ENCODE measurements at places on chromosomes 6 and 20.

DNA sequence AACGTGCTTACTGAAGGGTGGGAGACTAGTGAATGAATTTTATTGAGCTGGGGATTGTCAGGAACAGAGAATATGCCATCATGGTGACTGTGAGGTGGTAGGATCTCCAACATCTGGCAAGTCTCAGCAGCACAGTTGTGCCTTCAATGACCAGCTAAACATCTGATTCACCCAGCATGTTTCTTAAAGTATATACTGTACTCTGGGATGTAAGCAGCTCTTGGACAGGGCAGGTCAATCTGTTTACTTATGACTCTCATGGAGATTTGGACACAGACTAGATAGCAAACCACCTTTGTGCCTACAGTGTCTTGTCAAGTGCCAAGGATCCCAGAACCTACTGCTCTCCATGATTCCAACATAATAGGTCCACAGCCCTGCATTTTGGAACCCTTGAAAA, 801.0 kb upstream of the CITED2 start:
- DNase-seq, result no peak

DNA sequence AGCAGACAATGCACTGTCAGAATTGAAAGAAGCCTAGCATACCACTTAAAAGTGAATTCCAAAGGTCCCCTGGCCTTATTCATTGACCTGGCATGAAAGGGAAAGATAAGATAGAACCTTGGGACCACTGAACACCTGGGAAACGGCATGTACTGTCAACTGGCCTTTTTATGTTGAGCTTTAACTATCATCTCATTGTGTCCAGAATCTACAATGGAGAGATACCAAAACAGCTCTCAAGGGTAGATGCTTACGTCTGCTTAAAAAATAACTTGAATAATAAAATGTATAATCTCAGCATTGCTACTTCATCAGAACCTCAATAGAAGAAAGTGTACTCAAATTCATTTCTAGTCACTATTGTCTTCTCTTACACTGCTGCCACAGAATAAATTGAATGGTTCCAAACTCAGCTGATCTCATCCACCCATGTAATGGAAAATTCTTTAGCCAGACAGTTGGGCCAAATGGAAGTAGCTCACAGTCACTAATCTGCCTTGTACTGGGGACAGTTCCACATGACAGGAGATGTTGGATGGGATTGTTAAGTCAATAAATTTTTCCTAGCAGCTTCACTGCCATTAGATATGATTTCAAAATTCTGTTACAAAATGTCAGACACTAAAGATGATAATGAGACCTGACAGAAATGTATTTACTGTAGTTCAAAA, 93.8 kb downstream of the MLIP start:
- no peak for DNase-seq

- DNase-seq, result no peak
Measured at GRCh38 chr6:49675816-49676215, 37.5 kb downstream of the CRISP2 start.

- no peak for DNase-seq
Measured at GRCh38 chr6:106757267-106757666, 127.9 kb downstream of the QRSL1 start.

GRCh38 chr6:56072856-56073255, 174.5 kb downstream of the COL21A1 start:
- DNase-seq, result no peak

- no peak for DNase-seq
Measured at GRCh38 chr6:6678811-6679210, 90.3 kb downstream of the LY86 start.

- no peak for DNase-seq
Measured at GRCh38 chr20:57711311-57711712, 1.5 kb upstream of the PMEPA1 start.

DNA sequence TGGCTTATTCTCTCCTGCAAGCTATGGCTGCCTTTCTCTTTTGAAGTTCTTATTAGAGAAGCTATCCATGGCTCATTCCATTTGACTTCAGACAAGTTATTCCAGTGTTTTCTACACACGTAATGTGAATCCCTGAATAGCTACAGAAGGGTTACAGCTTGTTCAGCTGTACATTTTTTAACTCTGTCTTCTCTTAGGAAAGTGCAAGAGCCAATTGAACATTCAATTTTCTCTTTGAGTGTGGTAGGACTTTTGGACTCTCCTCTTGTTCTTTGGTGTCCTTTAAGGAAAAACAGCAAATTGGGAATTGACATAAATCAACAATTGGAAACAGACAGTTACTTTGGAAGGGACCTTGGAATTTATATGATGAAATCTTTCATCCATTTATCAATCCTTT, 125.8 kb downstream of the EPM2A start:
- no peak for DNase-seq

DNA sequence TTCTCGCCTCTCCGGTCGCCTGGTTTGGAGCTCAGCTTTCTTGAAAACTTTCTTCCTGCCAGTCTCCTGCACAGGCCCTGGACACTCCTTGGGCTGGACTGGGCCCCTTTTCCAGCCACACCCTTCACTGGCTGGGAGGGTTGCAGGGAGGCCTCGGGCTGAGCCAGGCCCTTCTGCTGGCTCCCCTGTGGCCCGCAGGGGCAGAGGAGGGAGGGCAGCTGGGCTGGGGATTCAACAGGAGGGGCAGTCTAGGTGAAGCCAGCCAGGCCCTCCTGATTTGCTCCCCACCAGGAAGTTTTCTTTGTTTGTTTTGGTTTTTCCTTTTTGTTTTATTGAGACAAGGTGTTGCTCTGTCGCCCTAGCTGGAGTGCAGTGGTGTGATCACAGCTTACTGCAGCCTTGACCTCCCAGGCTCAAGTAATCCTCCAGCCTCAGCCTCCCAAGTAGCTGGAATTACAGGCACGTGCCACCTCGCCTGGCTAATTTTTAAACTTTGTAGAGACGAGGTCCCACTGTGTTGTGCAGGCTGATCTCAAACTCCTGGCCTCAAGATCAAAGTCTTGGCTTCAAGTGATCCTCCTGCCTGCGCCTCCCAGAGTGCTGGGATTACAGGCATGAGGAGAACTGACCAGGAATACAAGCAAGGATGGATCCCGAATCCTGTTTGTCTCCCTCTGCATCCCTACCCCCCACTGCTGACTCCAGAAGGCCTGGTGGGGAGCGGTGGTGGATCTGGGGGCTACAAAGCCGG, 23.5 kb upstream of the CDH22 start:
- DNase-seq, result no peak

- no peak for DNase-seq
Measured at GRCh38 chr6:3013486-3013885, 13.8 kb downstream of the NQO2 start.

DNA sequence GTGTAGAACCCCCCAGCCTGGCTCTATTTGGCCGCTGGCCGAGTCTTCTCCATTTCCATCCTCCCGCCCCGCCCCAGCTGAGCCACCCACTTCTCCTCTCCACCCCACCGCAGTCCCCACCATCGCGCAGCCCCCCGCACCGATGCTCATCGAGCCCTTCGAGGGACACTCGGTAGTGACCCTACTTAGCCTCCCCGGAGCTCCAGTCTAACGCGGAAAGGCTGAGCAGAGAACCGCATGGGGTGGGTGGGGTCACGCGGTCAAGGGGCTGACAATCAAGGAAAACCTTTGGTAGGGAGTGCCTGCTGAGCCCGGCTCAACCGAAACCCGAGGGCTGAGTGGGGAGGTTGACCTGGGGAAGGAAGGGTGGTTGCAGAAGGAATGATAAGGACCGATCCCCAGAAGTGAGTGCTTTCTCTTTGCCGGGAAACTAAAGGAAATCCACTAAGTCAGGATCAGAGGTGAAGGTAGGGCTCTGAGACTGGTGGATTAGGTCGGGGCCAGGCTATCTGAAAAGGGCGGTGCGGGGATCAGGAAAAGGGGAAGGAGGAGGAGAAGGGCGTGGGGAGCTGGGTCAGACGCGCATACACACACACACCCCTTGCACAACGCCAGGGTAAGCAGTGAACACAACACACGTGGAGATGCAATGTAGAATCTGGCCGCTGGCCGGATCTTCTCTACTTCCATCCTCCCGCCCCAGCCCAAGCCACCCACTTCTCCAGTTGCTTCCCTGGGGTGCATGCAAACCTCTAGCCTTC, 49.8 kb downstream of the CPXM1 start:
- DNase-seq, result no peak

DNA sequence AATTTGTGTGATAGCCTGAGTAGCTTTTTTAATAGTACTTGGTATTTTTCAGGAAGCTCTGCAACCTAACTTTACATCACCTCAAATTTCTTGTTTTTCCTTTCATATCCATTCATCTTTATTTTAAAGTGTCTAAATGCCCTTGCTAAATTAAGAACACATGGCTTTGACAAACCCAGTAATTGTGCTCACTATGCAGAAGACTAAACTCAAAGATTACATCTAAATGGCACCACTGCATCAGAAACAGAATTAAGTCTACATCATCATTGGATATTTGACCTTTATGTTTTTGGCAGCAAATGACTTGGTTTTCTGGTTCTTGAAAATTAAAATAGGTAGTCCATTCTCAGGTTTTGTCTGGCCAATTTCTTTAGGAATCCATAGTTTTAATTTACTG, 69.6 kb upstream of the HDGFL1 start:
- no peak for DNase-seq

DNA sequence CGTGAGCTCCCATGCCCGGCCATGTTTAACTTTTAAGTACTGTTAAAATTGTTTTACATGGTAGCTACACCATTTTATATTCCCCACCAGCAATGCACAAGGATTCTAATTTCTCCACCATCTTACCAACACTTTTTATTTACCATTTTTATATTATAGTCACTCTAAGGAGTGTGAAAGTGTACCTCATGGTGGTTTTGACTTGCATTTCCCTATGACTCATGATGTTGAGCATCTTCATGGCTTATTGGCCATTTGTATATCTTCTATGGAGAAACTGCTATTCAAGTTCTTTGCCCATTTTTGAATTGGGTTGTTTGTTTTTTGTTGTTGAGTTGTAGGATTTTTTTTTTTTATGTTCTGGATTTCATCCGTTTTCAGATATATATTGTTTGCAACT, 15.6 kb upstream of the BPHL start:
- no peak for DNase-seq

- no peak for DNase-seq
Measured at GRCh38 chr20:63695424-63696305, 787 bp upstream of the TNFRSF6B start.

Measured in stimulated activated CD4-positive, alpha-beta T cell treated with anti-CD3 and anti-CD28 coated beads, Interleukin-1b, Interleukin-23, amount 100 ng/mL, for 1 hour (primary cell).